ENCODE measurements at places on chromosomes 13 and 19.
A peak's percentile ranks its signal among the peaks of the same experiment; 100 is the strongest.

DNA sequence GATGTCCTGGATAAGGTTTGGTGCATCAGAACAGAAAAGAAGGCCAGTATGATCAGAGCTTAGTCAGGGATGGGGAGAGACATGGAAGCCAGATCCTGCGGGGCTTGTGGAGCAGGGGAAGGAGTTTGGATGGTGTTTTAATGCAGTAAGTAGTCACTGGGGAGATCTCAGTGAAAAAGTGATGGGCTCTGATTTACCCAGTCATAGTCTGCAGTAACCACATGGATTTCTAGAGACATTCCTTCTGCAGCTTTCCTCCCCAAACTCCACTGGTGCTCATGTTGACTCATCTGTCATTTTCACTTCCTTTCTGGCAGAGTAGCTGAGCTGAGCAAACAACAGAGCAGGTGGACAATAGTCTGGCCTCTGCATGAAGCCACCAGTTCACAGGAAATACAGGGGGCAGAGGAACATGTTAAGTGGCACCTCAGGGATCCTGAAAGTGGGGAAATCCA lies 144.1 kb downstream of the DPF1 start:
- DNase-seq: peak; percentile 38

GRCh38 chr13:72259528-72259927 lies 392.5 kb upstream of the DACH1 start:
- no peak for DNase-seq

DNA sequence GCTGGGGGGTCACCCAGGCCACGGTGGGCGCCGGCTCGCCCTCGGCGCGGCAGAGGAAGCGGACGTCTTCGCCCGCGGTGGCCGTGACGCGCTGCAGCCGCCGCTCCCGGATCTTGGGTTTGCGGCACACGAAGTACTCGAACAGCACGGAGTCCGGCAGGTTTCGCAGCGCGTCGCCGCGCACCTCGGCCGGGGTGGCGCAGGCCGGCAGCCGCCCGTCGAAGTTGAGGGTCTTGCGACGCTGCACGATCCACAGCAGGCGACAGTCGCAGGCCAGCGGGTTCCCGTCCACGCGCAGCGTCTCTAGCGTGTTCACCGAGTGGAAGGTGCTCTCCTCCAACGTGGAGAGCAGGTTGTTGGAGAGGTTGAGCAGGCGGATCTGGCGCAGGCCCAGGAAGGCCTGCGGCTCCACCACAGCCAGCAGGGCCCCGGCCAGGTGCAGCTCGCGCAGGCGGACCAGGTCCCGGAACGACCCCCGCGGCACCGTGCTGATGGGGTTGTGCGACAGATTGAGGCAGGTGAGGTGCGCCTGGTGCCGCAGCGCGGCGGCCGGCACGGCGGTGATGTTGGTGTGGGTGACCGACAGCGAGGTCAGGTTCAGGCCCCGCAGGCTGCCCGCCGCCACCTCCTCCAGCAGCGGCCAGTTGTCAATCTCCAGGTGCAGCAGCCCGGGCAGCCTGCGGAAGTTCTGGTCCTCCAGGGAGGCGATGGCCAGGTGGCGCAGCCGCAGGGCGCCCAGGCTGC lies 8.6 kb upstream of the PEAK3 start:
- peak; percentile 36 for DNase-seq

- DNase-seq: no peak
Measured at GRCh38 chr19:53004242-53004641, 9.5 kb upstream of the ERVV-1 start.

DNA sequence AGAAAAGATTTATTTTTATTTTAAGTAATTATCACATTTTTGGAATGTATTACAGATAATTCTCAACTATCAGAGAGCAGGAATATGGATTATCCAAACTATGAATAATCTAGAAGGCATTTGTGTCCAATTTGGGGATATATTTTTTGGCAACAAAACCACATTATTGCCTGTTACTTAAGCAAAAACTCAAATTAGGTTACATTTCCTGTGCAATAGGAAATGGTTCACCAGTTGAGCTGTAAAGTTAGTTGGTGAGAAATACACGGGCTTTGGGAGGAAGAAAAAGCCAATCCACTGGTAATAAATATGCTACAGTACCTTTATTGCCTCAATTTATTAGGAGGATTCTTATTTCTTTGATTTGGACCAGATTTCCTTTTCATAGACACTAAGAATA lies 1075.2 kb downstream of the PCDH9 start:
- no peak for DNase-seq

DNA sequence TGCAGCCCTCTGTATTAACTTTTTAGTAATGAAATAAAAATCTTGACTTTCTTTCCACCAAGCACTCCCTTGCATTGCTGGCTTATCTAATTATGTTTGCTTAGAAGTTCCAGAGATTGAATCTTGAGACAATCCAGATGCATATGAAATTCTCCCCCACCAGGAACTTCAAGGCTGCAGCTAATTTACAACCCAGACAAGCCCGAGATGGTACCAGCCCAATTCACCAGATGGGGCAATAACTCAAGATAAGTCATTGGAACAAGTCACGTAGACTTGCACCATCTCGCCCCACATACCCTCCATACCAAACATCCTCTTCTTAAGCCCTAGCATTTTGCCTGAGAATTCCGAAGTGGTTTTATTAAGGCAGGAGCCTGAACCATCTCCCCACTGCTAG lies 29.0 kb downstream of the UTP14C start:
- DNase-seq: no peak

- no peak for DNase-seq
Measured at GRCh38 chr13:42875475-42876269, 94.3 kb downstream of the FAM216B start.

DNA sequence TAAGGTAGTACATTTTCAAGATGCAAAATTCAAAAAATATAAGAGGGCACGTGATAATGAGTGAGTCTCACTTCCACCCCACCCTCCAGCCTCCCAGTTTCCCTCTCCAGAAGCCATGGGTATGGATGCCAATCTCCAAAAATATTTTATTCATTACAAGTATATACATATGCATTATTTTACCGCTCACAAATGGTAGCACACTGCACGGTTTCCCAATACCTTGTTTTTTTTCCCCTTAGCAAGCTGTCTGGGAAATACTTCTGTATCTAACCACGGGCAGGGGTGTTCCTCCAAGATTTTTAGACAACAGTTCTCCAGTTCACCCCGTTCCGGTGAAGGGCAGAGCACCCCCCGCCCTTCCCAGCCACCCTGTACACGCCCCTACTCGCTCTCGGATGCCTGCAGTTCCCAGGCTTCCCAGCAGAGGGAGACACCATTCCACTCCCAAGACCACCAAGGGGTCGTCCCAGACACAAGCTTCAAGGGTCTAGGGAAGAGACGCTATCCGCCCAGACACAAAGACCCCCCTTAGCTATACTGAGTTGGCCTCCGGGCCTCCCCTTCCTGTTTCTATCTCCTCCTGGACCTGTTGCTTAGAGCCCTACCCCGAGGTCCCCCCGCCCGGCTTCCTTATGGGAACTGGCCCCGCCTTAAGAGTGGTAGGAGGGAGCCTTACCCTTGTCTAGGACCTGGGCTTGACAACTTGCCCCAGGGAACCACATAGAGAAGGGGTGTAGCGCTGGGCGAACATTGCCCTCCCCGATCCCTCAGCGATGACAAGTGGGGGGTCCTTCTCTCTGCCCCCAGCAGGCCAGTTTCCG lies 1.1 kb upstream of the FXYD3 start:
- DNase-seq: peak; percentile 83

GRCh38 chr19:18340990-18341868 lies 831 bp downstream of the PGPEP1 start:
- DNase-seq: peak; percentile 69

DNA sequence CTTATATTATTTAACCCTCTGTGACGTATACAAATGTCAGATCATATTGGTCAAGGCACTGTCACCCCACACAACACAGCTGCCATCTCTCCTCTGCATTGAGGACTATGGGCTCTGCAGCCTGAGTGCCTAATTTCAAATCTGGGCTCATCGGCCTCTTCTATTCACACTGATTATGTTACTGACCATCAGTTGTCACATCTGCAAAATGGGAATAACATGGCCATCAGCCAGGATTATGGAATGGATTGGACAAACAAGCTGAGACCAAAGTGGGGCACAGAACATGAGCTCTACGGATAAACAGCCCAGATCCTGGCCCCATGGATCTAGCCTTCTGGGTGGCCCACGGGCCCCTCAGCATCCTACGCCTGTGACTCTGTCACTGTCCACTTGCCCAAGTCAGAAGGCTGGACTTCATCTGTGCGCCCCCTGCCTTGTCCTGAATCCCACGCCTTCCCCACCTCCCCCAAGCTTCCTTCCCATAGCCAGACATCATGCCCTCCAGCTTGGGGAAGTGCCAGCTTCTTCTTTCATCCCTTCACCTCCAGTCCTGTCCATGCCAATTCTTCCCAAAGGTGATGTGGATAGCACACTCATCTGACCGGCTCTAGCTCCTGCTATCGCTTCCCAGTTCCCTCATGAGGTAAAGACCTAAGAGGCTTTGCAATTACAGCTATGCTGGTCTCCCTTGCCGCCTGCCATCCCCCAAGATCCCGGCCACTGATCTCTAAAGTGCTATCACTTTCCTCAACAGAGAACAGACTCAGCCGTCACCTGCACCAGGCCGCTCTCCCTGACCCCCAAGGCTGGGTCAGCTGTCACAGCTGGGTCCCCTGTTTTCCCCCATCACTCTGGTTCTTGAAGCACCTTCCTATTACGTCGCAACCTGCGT lies 872 bp downstream of the FARSA start:
- DNase-seq: no peak

DNA sequence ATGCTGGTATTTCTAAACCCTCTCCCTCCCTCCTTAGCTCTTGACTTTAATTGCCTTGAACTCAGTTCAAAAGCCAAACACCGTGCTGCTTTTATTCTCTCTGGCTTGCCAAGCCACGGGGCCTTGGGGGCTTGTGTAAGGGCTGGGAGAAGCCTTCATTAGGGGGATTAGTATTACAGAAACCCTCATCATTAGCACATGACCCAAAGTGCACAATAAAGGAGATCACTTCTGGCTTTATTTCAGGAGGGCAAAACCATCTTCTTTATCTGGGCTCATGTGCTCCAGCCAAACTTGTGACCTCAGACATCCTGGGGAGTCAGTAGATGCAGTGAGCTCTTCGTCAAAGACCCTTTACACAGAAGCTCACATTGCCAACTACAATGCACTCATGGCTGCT lies at the start of gene DCT:
Gene DCT (minus strand): TSS at position 67 of the 400 bp plus-strand sequence. CDS start 427 bp downstream, outside the sequence.
- no peak for DNase-seq

GRCh38 chr13:105353654-105354053 lies 1181.8 kb downstream of the EFNB2 start:
- DNase-seq: no peak

DNA sequence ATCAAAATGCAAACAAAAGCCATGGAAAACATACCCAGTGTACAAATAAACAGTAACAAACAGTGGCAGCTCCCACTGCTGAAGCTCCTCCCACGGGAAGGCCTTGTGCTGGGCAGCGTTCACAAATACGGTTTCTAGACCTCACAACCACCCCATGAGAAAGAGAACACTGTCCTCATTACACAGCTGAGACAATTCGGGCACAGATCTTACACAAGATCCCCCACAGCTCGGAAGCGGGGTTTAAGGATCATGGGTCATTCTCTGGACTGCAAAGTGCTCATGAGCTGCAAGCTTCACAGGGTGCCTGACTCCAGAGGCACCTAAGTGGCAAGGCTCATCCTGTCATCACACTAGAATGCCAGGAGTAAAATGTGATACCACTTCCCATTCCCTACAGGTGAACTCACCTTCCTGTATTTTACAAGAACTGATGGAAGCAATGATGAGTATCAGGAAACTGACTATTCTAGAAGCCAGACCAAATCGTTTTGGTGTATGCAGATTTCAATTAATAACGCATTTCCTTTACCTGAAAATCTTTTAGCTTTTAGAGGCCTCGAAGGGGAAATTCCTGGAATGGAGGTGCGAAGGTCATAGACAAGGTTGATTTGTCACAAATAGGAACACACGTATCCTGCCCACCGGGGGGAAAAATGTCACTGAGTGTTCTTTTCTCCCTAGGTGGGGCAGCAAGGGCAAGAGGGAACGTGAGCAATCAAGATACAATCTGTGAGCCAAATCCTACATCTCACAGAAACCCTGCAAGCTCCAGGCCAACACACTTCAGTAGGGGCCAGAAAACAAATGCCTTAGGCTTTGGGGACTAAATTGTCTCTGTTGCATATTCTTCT lies 41.2 kb downstream of the STK24 start:
- DNase-seq: no peak

DNA sequence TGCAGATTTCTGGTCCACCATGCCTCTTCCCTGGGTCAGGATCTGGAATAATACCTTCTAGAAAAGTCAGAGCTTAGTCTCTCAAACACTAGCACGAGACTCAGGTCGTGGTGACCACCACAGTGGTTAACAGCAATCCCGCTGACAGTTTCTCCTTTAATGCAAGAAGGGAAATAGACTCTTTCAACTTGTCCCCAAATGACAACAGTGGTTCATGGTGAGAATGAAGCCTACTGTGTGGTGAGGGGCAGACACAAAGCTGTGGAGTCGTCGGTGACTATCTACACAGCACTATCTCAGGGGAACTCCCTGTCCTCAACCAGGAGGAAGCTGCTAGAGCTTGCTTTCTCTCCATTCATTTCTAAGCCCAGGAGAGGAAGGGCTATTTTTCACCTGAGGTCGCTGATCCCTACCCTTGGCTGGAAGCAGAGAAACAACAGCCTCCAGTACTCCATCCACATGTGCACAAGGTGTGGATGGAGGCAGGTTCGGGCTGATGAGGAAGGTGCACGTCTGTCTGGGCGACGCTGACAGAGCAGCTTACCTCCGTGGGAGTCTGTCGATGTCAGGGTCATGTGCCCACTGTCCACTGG lies 72.4 kb downstream of the STK24 start:
- DNase-seq: no peak

GRCh38 chr19:49104229-49104864 lies 9.8 kb upstream of the LIN7B start:
- DNase-seq: no peak

DNA sequence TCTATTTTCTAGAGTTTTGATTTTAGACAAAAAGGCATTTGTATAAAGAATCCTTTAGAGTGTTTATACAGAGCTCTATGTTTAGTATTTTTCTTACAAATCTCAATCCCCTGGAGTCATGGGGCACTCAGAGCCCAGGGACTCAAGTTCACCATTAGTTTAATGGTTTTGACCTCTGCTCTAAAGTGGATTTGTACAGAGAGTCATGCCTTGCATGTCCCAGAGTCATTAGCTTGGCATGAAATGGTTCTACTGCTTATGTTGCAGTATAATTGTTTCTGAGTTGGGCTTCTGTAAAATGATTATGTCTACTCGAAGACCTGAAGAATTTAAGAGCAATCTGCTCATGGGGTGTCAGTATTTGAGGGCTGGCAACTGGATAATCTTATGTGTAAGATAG lies 406.2 kb downstream of the DLEU7 start:
- no peak for DNase-seq

GRCh38 chr13:36966404-36966803 lies 32.7 kb downstream of the ALG5 start:
- no peak for DNase-seq

- DNase-seq: no peak
Measured at GRCh38 chr13:97235549-97236231, 13.6 kb downstream of the MBNL2 start.

GRCh38 chr19:19179548-19180441 lies 9.7 kb upstream of the MEF2B start:
- no peak for DNase-seq

DNA sequence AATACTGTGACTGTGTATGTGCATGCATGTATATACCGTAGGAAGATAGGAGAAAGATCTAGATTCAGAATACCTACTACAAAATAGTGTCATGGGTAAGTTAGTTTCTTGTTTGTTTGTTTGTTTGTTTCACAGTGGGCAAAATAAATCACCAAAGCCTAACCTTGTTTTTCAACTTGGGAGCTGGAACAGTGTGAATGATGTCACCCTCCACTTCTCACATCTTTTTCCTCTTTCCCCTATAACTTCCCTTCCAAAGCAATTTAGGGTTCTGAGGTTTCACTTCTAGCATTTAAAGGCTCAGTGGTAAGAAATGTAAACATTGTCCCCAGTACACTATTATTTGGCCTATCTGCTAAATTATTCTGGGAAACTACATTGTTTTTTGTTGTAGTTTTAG lies 5.4 kb downstream of the KCTD4 start:
- DNase-seq: no peak

Measured in germinal center (tissue), 1 donor.